Right ventricle myocardium inferior (tissue), 1 donor: ENCODE measurements at places on chromosomes 16 and 17.

DNA sequence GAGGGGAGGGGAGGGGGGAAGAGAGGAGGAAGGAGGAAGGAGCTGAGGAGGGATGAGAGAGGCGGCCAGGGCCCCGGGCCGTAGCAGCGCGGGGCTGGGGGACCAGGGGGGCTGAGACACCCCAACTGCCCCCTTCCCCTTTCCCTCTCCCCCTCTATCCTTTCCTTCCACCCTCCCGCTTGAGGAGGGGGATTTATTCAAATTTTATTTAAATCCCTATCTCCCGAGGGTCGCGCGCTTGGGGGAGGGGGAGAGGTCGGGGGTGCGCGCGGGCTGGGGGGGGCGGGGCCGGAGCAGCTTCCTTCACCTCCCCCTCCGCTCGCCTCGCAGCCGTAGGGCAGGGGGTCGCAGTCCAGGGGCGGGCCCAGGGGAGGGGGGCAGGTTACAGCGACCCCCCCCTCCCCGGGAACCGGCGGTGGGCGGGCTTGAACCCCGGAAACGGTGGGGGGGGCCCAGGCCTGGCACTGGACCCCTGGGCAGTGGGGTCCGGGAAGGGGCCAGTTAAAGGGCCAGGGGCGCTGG is at the start of gene FBXL19:
Gene FBXL19 (plus strand): TSS at position 19 of the 522 bp plus-strand sequence. CDS start 2,183 bp downstream, outside the sequence.
- no peak for DNase-seq

DNA sequence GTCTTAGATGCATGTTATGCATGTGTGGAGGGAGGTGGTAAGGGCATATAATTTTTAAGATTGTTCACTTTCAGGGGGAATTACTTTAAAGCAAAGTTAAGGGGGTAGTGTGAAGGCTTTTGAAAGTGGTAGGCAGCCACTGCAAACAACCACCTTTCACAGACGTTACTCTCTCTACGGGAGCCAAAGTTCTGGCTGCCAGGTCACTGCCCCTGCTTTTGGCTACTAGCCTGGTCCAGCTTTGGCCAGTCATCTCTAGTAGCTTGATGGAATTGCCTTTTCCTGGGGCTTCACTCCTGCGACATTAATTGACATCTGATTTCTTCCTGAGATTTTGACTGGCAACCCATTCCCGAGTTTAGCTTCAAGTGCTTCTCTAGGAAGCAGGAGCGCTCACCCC is 397.5 kb downstream of the CDH11 start:
- no peak for DNase-seq

DNA sequence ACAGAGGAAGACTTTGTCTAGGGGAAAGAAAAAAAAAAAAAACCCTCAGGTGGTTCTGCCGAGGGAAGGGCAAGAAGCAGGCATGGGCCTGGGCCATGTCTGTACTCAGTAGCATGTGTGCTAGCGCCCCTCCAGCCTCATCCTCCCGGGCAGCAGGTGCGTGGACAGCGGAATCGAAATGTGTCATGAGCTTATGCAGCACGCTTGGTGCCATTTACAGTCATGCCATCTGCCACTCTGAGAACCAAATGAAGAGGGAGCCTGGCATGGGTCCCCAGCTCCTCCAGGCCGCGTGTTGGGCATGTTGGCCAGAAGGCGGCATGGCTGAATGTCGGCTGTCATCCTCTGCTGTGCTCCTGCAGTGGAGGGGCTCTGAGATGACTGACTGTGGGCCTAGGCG is 31.4 kb downstream of the CRAMP1 start:
- DNase-seq, result no peak

- DNase-seq, result no peak
Measured at GRCh38 chr17:83126275-83126811, 46.9 kb downstream of the METRNL start.

GRCh38 chr17:79748295-79749099 is 17.8 kb downstream of the ENPP7 start:
- peak; percentile 22 for DNase-seq

- DNase-seq, result no peak
Measured at GRCh38 chr16:84654238-84654637, 5.9 kb downstream of the KLHL36 start.

GRCh38 chr17:62067165-62068145 is 2.4 kb upstream of the MED13 start:
- DNase-seq, result no peak

- no peak for DNase-seq
Measured at GRCh38 chr17:76701471-76701967, 9.2 kb downstream of the MXRA7 start.

- DNase-seq, result peak; percentile 40
Measured at GRCh38 chr17:77435272-77436057, 294.7 kb downstream of the SEC14L1 start.

DNA sequence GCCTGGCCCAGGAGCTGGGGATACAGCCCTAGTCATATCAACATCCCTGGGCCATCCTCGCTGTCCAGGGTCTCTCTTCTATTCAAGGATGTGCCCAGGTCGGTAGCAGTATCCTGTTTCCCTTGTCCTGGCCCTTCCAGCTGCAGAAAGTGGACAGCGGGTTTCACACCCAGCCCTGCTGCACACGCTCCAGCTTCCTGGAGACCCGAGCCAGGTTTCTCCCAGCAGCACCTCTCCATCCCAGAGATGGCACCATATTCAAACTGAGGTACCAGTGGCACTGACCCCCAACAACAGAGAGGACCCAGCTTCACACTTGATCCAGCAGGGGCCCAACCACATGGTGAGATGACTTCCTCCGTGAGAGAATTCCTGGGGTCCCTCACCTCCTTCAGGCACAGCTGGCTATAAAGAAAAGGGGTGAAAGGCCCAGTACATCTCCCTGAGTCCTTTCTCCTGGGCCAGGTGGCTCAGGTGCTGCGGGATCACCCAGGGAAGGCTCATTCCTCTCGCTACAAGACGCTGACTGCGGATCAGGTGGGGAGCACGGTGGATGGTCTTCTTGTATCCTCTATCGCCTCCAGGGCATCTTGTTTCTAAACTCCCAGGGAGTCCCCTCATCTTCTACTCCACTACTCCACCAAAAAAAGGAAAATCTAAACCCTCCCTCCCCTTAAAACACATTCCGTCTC is 1.4 kb downstream of the CUEDC1 start:
- DNase-seq, result no peak

GRCh38 chr16:69934044-69934443 is 17.1 kb upstream of the CLEC18A start:
- DNase-seq, result no peak

DNA sequence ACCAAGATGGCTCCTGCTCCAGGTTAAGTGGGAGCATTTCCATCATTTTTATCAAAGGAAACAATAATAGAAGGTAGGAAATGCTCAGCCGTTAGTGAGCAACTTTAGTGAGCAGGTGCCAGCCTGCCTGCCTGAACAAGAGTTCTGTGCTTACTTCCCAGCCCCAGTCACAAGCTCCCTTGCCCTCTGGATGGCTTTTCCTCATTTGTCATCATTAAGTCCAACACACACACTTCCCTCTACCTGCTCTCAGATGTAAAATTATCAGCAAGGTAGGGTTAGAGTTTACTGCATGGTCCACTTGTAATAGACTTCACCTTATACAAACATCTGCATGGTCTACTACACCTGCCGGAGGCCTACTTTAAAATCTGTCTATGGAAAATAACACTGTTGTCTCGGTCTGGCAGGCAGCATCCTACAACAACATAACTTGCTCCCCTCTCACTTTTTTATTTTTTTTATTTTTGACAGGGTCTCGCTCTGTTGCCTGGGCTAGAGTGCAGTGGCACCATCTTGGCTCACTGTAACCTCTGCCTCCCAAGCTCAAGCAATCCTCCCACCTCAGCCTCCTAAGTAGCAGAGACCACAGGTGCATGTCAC is 12.7 kb downstream of the TEX2 start:
- no peak for DNase-seq

DNA sequence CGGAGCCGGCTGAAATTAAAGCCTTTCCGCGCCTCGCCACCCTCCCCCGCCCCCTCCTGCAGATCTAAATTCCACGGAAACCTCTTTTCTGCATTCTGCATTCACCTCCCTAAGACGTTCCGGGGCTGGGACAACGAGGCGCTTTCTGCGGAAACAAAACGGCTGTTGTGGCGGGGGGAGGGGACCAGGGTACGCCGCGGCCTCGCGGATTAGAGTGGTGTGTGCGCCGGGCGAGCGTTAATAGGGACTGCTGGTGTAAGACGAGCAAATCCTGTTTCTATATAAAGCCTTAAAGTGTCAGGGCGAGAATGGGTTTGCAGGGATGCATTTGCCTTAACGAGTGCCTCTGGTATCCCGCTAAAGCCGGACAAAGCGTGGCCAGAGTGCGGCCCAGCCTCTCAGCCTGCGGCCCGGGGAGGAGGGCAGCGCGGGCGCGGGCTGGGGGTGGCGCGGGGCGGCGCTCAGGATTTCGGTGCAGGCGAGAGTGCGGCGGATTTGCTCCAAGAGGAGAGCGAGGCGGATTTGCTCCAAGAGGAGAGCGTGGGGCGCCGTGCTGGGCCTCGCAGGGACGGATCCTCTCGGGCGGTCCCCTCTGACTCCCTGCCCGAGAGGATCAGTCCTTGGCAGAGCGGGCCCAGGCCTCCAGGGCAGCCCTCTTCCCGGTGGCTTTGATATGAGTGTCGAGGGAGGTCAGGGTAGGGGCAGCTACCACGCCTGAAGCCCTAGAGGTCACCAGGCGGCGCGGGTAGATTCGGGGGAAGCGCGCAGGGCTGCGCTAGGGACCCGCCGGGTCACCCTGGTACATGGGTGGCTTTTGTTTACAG is 5.1 kb downstream of the BAHCC1 start:
- no peak for DNase-seq

DNA sequence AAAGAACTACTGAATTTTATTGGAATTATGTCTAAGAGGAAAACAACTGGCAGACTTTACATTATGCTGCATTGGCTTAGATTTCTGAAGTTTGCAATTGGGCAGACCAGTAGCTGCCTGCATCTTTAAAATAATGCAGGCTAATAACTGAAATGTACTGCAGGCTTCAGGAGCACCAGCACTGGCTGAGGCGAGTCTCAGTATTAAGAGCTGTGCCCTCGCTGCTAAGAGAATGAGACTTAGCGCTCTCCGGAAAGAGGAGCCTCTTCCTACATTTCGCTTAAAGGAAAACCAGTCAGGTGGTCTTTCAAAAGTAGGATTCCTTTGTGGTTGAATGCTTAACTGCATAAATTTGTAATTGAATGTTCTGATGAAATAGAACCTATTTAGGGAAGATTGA is 885 bp downstream of the CNTNAP4 start:
- DNase-seq, result no peak

GRCh38 chr16:68086336-68086841 is 1.2 kb downstream of the NFATC3 start:
- no peak for DNase-seq

GRCh38 chr16:27618165-27618564 is 68.2 kb downstream of the KATNIP start:
- no peak for DNase-seq

DNA sequence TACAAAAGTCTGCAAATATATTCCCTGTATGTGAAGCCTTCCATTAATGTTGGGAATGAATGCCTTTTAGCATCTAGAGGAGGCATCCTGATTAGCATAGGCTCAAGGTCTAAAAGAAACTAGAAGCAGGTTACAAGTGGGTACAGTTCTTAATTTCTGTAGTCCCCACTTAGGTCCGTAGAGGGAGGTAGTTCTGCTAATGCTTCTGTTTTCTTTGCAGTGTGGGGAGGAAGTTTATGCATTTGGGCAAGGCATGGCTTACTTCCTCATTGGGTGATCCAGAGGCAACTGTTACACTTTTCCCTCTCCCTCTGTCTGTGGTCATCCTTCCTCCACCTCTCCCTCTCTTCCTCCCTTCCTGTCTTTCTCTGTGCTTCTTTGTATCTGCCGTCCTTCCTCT is 108.4 kb upstream of the ZKSCAN2 start:
- no peak for DNase-seq

DNA sequence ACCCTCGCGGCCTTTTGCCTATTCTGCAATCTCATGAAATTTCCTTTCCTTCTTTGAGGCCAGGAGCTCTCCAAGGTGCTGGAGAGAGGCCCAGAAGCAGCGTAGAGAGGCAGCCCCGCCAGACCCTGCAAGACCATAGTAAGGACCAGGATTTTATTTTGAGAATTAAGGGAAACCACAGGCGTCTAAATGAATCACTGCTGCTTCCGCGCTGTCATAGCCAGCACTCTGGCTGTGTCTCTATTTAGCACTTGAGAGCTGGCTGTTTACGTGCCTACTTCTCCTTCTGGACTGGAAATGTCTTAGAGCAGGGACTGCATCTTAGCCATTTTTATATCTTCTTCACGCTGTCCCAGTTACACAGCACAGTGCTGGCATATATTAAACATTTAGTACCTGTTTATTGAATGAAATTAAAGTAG is 37.6 kb upstream of the PIRT start:
- no peak for DNase-seq

DNA sequence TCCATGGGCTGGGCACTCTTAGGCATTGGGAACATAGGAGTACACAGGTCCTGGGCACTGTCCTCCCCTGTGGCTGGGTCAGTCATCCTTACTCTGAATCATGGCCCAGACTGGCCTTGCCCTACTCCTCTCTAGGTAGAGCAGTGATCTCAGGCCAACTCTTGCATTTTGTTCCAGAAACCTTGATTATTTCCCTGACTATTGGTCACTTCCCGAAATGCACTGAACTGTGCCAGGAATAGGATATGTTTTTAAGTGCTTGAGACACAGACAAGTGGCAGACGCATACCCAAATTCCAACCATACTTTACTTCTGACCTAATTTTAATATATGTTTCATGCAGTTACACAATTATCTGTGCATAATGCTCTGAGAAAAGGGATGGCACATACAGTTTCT is 10.3 kb downstream of the KRABD2 start:
- no peak for DNase-seq

DNA sequence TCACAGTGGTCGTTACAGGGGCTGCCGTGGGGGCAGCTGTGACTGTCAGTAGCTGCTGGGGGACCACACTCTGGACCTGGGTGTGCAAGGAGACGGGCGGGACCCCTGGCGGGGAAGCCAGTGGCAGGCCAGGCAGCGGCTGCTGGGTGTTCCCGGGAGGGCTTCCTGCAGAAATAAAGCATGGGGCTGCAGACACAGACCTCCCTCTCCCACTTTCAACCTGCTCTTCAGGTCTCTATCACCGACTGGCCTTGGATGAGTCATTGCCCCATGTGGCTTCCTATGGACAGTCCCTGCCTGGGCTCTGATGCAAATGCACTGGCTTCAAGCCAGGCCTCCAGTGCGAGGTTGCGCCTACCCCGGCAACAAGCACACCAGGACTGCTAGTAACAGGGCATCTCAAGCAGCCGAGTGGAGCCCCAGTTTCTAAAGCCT is 17.2 kb downstream of the SREBF1 start:
- DNase-seq, result no peak

- peak; percentile 87 for DNase-seq
Measured at GRCh38 chr17:8745586-8746500, 1.2 kb upstream of the CCDC42 start.

DNA sequence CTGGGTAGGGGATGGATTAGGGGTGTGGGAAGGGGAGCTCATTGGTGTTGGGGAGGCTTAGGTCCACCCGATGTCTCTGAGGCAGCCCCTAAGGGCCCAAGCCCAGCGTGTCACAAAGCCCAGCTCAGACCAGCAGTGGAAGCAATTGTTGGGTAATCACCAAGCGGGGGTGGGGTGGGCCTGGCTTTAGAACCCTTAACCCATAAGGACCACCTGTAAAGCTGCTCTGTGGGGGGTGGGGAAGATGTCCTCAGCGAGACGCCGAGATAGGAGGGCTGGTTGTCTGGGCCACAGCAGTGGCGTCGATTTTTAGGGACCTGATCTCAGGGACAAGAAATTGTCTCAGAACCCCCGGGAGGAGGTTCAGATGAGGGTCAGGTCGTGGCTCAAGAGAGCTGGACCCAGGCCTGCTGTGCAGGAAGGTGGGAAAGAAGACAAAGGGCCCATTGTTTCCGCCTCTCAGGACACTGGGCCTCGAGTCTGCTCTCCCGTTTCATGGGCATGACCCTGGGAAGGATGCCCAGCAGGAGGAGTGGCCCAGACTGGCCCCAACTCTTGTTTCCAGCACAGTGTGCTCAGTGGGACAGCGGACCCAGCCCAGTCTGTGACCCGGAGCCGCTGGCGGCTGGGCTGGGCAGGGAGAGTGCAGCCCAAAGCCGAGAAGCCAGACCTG is 15.9 kb downstream of the ST6GALNAC2 start:
- DNase-seq, result no peak
